ENCODE measurements at places on chromosomes 16 and 17.

GRCh38 chr16:72590151-72590937, 418.4 kb upstream of the PMFBP1 start:
- no peak for DNase-seq

DNA sequence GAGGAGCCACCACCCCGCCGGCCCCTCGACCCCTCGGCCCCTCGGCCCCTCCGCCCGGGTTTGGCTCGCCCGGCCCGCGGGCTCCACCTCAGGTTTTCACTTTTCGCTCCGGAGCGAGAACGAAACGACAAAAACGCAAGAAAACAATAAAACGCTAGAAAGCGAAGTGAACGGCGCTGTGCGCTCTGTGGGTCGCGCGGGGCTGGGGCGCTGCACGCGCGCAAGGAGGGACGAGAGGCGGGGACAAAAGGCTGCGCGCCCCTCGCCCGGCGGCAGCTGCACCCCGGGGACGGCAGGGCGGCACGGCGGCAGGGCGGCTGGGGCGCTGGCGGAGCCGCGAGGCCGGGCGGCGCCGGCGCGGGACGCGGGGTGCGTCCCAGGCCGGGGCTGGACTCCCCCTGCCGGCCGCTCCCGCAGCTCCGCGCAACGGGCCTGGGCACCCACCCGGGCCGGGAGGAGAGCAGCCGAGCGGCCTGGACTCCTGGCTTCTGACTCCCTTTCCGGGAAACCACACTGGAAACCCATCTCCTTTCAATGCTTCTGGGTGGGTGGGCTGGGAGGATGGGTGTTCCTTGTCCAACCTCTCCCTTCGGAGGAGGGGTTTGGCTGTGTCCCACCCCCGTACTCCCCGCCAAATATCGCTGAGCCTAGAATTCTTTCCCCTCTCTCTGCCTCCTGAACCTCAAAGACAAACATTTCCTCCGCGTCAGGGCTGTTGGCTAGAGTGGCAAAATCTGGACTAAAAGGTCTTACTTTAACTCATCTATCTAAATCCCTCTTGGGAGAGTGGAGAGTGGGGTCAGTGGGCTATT, 9.9 kb downstream of the TBX2 start:
- no peak for DNase-seq

GRCh38 chr16:7571366-7571765, 238.7 kb downstream of the RBFOX1 start:
- no peak for DNase-seq

GRCh38 chr16:47013910-47014309, 40.4 kb upstream of the DNAJA2 start:
- no peak for DNase-seq

- DNase-seq: no peak
These were observed 11.3 kb downstream of the USB1 start for GRCh38 chr16:58012481-58012880.

DNA sequence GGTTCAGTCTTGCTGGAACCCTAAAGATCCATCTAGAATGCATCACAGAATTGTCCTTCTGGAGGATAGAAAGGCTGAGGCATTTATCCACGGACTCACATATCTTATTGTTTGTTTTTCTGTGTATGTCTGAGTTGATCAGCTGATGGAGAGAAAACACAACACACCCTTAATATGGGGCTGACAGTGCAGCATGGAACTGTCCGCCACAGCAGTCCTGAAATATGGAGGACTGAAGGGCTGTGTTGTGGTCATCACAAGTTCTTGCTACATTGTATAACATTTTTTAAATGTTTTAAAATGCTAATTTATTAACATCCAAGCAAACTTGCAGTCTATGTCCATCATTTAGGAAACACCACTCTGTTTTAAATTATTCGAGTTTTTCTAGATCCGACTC, 448.9 kb upstream of the ERCC4 start:
- DNase-seq: no peak

- no peak for DNase-seq
These were observed 2.3 kb downstream of the PAFAH1B1 start for GRCh38 chr17:2595716-2596115.

- no peak for DNase-seq
These were observed 19.2 kb downstream of the ATP6V0D1 start for GRCh38 chr16:67461600-67462278.

GRCh38 chr17:61161615-61162134, 238.0 kb upstream of the TBX2 start:
- no peak for DNase-seq

GRCh38 chr17:12599186-12599920, 66.3 kb upstream of the MYOCD start:
- DNase-seq: no peak

GRCh38 chr17:3828151-3828851, 17.7 kb downstream of the NCBP3 start:
- DNase-seq: no peak

DNA sequence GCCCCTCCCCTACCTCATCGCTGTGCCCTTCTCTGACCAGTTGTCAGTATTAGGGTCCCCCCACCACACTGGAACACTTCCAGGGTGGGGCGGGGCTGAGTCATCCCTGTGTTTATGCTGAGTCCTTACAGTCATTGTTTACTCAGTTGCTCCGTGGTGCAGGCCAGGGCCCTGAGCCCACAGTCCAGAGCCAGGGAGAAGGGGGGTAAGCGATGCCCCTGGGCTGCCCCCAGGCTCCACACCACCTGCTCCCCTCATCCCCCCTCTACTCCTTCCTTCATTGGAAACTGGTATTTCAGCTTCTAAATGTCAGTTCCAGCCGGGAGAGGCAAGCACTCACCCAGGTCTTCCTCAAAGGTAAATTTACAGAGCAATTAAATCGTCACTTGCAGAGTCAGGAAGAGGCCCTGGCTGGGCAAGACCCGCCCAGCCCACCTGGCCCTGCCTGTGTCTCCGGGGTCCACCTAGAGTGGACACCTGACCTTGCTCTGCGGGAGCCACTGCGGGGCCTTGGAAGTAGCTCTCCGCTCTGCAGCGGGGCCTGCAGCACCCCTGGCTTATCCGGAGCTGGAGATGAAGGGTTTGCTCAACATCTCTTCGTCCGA, 4.8 kb downstream of the ATP2A3 start:
- DNase-seq: no peak

GRCh38 chr17:76437467-76438402, 15.2 kb downstream of the UBE2O start:
- no peak for DNase-seq

DNA sequence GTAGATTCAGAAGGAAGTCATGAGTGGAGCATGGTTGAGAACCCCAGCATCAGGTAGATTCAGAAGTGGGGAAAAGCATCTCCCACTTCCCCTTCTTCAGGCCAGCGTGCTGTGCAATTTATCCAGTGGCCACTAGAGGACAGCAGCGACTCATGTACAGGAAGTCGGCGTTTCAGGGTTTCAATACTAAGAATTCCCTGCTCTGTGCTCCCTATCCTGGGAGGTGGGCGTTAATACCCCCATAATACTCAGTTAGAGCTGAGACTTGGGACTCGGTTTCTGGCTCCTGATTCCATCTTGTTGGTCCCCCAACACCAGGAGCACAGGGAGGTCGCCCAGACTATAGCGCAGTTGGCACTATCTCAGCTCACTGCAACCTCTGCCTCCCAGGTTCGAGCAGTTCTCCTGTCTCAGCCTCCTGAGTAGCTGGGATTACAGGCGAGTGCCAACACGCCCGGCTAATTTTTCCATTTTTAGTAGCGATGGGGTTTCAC, 75.3 kb upstream of the AMZ2 start:
- DNase-seq: peak; percentile 58

DNA sequence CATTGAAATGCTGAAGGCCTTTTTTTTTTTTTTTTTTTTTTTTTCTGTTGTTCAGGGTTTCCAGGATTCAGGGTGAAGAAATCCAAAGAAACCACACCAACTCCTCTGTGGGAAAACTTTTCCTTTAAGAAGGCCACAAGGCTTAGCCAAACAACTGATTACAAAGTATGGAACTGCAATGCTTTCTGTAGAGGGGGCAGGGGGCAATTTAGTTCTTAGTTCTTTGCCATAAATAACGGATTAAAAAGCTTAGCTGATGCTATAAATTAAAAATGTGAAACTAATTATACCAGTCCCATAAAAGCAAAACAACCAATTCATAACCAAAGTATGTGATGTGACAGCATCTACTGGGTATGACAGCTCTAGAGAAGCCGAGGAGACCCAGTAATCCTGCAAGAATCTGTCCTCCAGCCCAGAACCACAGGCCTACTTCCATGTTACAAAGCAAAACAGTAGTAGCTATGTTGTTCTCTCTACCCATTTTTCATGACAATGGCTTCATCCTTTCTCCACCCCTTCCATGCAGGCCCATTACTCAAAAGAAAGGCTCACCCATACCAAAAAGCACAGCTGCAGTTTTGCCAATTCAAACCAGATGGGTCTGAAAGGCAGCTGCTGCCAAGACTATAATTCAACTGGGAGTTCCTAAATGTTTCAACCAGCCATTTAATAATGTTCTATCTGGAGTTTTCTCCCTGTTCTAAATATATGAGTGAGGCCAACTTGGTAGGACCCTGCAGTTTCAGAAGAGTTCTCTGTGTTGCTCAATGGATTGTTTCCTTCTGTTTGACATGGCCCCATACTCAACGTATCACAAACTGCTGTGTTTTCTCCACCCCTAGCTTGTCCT, 167.1 kb upstream of the ZFHX3 start:
- no peak for DNase-seq

DNA sequence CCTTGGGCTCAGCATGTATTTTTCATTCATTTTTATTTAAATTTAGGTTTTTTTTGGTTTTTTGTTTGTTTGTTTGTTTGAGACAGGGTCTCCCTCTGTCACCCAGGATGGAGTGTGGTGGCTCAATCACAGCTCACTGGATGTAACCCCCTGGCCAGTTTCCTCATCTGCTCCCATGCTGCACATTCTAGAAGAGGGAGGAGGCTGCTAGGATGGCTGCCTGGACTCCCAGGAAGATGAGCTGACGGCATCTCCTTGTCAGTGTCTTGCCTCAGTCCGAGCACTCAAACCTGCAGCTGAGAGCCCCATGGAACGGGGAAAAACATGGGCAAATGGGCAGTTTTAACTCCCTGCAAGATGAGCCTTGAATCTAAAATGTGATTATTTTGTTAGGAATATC, 7.5 kb downstream of the MEAK7 start:
- no peak for DNase-seq

- DNase-seq: no peak
These were observed 9.9 kb downstream of the C17orf100 start for GRCh38 chr17:6661464-6661848.

- no peak for DNase-seq
These were observed 48.4 kb upstream of the ALDH3A1 start for GRCh38 chr17:19796457-19796856.

DNA sequence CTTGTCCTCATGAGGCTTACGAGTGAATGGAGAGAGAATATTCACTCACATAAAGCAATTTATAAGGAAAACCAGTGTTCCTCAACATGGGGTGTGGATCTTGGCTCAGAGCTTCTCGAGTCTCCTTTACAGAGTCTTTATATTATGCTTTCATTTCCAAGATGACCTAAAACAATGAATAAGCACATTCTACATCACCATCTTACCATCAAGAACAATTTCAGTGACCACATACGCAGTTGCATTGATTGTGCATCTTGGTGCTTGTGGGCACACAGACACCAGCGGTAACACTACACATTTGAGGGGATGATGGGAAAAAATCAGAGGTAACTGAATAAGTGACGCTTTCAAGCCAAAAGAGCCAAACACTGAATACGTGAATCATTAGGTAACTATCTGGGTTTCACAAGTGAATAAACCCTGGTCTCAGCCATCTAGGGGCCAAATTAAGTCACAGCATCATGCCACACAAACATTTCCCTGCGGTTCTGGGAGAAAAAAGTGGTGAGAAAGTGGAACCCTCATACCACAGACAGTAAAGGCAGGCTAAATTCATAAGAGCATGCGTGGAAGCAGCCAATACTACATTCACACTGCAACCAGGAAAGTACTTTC, 9.4 kb downstream of the CWC25 start:
- no peak for DNase-seq

- DNase-seq: no peak
These were observed 153.6 kb upstream of the ERCC4 start for GRCh38 chr16:13766334-13766733.

DNA sequence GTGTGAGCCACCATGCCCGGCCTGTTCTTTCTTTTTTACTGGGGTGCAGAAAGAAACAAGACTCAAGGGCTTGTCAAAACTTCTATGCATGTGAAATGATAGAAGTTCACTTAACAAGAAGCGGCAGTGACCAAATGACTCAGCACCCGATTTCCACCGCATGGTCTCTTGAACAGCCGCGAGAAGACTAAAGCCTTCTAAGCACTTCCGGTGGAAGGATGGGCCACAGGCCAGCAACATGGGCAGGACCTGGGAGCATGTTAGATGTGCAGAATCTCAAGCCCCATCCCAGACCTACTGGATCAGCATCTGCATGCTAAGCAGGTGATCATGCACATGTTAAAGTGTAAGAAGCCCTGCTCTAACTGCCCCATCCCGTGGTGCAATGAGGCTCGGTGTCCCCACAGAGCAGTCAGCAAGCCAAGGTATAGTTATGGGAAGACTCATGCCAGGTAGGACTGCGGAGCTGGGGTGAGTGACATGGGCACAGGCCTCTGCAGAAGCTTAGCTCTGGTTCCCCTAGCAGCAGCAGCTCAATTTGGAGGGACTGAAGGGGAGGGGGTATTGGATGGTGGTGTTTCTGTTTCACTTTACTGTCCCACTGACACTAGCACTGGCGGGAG, 88.5 kb upstream of the HNF1B start:
- DNase-seq: peak; percentile 32

DNA sequence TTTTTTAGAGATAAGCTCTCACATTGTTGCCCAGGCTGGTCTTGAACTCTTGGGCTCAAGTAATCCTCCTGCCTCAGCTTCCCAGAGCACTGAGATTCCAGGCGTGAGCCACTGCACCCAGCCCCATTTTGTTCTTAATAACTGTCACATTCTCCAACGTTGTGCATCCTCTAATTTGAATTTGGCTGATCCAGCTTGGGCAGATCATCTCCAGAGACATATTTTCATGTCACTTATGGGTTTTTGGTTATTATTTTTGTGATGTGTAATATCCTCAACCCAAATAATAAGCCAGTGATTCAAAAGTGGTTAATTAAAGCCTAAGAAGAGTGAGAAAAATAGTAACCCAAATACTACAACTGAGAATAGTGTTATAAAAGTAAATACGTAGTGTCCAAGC, 16.2 kb upstream of the COL1A1 start:
- no peak for DNase-seq

DNA sequence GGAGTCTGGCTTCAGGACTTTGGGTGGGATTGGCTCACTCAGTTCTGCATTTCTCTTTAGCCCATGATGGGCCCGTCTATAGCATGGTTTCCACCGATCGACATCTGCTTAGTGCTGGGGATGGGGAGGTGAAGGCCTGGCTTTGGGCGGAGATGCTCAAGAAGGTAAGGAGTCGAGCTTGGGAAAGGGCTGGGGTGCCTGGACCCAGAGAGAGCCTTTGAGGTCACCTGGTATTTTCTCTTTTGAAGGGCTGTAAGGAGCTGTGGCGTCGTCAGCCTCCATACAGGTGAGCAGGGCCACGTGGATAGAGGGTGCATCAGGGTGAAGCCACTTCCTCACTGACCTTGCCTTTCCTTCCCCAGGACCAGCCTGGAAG, 2.2 kb downstream of the THOC6 start:
- no peak for DNase-seq

- DNase-seq: no peak
These were observed 81.1 kb upstream of the LHX1 start for GRCh38 chr17:36856222-36856621.

- DNase-seq: no peak
These were observed 8.5 kb downstream of the NAGPA start for GRCh38 chr16:5025171-5025632.
